Brain microvascular endothelial cell (primary cell): ENCODE measurements at places on chromosomes 3 and 15.

- DNase-seq: peak; percentile 41
These were observed 164.3 kb downstream of the MCTP2 start for GRCh38 chr15:94395640-94396039.

GRCh38 chr3:185552358-185552877, at the start of gene LIPH:
Gene LIPH (minus strand): TSS chr3:185552588. CDS start chr3:185552471, 117 bp downstream.
- peak; percentile 46 for DNase-seq

GRCh38 chr15:90934256-90934948, 683 bp upstream of the UNC45A start:
- DNase-seq: peak; percentile 84

DNA sequence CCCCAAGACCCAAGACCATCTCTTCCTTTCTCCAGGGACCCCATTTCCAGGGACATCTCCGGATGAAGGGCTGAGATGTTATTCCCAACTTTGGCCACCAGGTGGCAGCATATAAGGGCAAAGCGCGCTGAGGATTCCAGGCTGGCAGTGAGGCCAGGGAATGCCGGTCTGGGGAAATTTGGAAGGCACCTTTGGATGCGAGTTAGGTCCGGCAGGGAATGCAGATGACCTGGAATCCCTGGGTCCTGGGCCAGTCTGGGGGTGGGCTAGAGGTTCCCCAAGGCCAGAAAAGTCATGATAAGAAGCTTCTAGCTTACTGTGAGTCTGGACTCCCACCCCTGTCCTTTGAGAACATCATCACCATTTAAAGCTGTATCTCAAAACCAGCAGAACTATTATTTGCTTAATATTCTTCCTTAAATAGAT, 1.6 kb upstream of the CHST13 start:
- peak; percentile 30 for DNase-seq

DNA sequence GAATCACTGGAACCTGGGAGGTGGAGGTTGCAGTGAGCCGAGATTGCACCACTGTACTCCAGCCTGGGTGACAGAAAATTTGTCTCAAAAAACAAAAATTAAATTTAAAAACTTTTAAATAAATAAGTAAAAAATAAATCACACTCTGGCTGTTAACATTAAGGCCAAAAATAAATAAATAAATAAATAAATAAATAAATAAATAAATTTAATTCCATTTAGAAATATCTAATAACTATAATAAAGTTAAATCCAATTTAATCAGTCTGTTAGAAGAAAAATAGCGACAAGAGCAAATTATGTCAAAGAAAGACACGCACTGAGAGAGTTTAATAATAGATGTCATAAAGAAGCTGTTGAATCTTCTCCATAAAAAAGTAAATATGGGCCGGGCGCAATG, 13.4 kb downstream of the MAP4 start:
- DNase-seq: no peak

DNA sequence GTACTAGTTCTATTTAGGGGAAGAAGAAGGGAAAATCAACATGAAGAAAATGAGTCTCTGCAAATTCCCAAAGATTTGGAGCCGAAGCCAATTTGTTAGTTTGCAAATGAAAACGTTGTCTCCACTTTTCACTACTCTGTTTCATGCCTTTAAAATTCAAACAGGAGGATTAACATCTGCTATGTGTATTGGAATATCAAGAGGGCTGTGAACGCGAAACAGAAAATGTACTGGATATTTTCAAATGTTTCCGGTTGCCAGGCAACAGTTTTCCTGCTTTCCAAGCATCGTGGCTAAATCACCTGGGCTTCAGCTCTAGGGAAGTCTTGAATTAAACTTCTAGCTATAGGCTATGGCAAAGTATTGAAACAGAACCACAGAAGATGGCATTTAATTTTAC, 172.8 kb downstream of the KCNMB2 start:
- DNase-seq: no peak

- no peak for DNase-seq
These were observed 68.6 kb downstream of the ST6GAL1 start for GRCh38 chr3:186998937-186999368.

GRCh38 chr3:182936918-182937285, 43.4 kb downstream of the DCUN1D1 start:
- no peak for DNase-seq

DNA sequence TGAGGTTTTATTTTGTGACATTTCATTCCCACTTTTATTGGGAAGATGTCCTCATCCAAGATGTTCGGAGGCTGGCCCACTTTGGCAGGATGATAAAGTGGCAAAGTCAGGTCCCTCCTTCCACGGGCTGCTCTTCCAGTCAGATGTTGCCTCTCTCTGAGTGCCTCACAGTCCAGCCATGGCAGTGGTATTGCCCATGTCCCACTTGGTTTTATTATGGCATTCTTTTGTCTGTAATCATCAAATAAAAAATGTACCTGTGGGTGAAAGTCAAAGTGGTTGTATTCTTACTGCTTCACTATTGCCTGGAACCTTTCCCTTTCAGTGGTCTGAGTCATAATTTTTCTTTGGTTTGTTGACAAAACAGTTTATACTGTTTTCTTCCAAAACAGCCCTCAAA, 20.2 kb downstream of the ARNT2 start:
- DNase-seq: no peak

DNA sequence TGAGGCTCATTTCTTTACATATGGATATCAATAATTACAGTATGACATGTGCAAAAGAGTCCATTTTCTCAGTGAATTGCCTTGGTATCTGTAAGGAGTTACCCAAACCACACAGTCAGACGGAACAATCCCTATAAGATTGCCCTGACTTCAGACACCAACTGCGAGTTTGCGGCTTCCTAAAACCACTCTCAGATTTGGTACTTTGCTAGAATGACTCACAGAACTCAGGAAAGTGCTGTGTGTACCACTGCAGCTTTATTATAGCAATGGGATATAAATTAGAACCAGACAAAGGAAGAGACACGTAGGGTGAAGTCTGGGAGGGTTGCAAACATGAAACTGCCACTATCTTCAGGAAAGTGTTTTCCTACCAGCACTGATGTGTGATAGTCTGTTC, 45.8 kb upstream of the ATP13A3 start:
- no peak for DNase-seq

DNA sequence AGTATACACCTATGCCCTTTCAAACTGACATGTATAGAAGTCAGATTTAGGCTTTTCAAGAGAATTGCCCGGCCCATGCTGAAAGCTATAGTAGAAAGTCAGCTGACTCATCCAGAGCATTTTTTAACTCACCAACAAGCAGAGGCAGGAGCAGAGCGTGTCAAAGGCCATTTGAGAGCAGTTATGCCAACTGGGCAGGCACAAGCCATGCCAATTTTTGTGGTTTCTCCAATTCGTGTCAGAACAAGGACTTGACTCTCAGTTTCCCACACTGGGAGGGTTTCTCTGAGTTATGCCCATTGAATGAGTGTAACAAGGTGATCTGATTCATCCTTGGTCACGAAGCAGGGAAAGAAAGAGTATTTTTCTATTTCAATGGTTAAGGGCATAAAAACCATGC, 403.3 kb upstream of the THBS1 start:
- DNase-seq: no peak

DNA sequence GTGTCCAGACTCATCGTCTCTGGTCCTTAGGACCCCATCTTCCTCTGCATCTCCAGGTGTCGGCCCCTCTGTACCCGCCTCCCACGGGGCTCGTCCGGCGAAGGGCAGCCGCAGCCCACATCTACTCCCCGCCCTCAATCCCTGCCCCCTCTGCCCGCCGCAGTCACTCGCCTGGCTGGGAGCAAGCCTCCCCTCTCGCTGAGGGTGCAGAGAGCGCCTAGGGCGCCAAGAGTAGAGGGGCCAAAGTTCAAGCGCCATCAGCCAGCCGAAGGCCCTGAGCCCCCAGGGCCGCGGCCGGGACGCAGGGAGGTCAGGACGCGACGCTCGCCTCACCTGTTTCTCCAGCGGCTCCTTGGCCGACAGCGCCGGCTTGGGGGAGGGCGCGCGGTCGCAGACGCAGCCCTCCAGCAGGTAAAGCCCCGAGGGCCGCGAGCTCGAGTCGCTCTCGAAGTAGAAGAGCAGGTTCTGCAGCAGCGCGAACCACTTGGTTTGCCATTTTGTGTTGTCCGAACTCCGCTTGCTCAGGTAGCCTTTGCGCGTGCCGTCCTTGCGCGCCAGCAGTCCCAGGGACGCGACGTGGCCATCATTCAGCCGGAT, 592 bp downstream of the RASGRF1 start:
- no peak for DNase-seq

DNA sequence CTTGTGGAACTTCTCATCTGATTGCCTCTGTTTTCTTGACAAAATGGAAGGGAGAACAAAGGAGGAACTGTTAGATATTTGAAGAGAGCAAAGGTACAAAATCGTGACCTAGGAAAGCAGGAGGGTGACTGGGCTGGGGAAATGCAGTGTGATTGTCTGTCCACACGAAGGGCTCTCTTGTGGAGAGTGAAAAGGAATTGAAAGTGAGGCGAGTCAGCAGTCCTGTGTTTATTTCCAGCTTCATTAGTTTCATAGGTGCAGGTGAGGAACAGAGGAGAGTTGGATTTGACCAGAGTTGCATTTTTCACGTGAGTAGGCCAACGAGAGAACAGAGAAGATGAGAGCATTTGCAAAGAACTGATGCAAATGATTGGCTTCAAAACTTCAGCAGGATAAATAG, 336.4 kb upstream of the SATB1 start:
- no peak for DNase-seq

- DNase-seq: no peak
These were observed 37.5 kb downstream of the GAP43 start for GRCh38 chr3:115660646-115661337.

GRCh38 chr15:36498401-36498800, 81.0 kb upstream of the CDIN1 start:
- DNase-seq: no peak

DNA sequence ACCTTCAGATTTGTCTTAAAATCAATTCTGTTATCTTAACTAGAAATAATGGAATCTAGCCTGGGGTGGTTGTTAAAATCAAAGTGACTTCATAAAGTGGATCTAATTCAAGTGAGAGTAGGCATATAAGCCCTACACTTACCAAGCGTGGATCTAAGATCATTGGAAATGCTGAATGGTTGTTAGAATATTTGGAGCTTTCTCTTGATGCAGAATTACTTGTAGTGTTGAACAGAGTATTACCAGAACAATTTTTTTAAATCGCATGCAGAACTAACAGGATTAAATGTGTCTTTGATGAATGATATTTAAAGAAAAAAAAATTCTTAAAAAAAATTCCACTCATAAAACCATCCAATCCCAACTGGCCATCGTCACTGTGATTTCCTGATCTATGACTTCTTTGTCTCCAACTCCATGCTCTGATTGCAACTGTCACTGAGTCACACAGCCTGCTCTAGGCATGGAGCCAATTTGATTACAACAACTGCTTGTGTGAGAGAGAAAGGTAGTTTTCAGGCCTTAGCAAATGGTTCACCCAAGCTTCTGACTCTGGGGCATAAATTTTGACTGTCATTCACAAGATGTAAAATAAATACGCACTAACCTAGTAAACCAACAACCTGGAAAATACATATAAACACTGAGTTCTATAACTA, 25.9 kb upstream of the SPRED1 start:
- peak; percentile 93 for DNase-seq
